Fibroblast of the aortic adventitia (primary cell): ENCODE measurements at places on chromosomes 6 and 20. TPM values are rescaled to one million over a fixed set of nuclear protein-coding genes. Genes with fewer than 3 reads are reported as not detected.

DNA sequence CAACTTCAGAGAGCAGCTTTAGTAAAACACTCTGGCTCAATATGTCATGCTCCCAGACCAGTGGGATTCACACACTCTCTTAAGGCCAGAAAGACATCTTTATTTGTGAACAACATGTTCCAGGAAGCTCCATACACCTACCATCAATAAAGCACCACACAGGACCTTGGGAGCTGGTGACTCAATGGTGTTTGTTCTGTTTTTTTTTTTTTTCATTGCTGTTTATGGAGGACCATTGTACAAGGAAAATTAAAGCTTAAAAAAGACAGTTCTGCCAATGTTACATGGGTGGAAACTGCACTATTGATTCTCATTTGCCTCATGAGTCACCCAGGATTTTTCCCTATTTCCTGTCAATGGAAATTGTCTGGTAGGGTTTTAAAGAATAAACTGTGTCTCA is 36.3 kb upstream of the TENT5A start:
- no peak for DNase-seq

DNA sequence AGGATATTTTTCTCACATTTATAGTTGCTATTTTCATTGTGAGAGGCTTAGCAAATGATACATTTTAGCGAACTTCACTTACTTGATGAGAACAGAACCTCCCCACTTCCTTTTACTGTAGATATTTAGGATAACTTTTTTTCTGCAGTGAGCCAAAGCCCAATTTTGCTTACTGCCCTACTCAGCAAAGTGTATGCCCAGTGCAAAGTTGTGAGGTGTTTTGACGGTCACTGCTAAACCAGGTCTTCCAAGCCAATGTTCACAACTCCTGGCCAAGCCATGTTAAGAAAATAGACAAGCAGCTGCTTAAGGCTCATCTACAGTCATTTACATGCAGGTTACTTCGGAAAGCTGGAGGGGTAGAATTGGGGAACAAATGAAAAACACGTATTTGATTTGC is 144.8 kb downstream of the ADGRG6 start:
- no peak for DNase-seq

The SLC17A3 gene
- total RNA-seq = 1.1 TPM in 1 of 2 replicates, not detected in the other

The HNF4A gene
- total RNA-seq = not detected in 2 replicates

GRCh38 chr6:119647309-119647708 is 297.7 kb upstream of the MAN1A1 start:
- DNase-seq = peak; percentile 63

DNA sequence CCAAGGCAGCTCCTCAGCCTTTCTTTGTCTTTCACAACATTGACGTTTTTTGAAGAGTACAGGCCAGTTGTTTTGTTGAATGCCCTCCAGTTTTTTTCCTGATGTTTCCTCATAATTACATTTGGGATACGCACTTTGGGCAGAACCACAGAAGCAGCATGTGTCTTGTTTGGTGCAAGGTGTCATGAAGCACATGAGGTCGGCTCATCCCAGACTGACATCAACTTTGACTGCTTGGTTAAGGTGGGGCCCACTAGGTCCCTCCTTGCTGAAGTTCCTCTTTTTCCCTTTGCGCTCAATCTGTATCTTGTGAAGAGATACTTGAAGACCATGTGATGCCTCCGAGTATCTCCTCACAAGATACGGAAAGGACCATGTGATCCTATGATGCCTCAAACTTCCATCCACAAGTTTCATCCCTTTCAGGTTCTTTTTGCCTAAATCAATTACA is 10.5 kb downstream of the SNAI1 start:
- no peak for DNase-seq

GRCh38 chr6:79602859-79603258 is 28.3 kb upstream of the SH3BGRL2 start:
- no peak for DNase-seq

- no peak for DNase-seq
Measured at GRCh38 chr6:122376246-122376645, 23.2 kb upstream of the HSF2 start.

- DNase-seq = no peak
Measured at GRCh38 chr20:9838035-9838377, 870 bp downstream of the PAK5 start.

The PPP1R11 gene
- 19.0 and 52.5 TPM in 2 replicates for total RNA-seq

GRCh38 chr6:13711324-13711732 is 307 bp downstream of the RANBP9 start:
- DNase-seq = no peak

- no peak for DNase-seq
Measured at GRCh38 chr6:75608956-75609533, 7.4 kb downstream of the SENP6 start.

DNA sequence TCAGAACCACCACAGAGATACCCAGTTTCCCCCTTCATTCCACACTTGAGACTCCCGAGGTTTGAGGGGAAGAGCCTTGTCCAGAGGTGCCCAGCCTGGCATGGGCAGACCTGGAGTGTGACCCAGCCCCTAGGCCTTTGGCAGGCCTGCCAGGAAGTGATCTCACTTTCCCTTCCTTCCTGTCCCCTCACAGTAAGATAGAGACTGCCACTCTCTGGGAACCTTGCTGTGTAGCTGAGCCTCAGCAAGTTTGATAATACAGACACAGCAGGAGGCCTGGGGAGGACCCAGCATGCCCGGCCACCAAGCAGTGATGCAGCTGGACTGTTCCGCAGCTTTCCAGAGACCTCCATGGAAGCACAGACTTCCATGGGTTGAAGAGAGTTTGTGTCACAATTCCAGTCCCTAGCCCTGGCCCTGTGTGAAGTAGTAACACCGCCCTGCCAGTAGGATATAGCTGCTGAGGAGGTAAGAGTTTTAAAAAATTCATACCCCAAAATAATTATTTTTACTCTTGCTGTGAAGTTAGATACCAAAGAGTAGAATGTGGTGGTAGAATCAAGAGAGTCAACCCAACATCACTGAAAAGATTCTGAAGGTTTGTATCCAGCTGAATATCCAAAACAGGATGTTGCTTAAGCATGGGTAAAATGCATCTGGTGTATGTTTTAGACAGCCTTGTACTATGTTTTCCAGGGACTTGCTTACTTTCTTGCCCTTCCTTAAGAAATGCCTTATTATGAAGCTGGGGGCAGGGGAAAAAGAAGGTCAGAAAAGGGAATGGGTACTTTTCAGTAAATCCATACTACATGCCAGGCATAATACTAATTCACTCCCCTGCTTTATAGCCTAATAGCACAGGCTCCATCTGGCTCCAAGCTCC is 16.3 kb downstream of the PKIG start:
- DNase-seq = peak; percentile 27

- no peak for DNase-seq
Measured at GRCh38 chr6:30102414-30102969, 10.4 kb downstream of the TRIM31 start.

DNA sequence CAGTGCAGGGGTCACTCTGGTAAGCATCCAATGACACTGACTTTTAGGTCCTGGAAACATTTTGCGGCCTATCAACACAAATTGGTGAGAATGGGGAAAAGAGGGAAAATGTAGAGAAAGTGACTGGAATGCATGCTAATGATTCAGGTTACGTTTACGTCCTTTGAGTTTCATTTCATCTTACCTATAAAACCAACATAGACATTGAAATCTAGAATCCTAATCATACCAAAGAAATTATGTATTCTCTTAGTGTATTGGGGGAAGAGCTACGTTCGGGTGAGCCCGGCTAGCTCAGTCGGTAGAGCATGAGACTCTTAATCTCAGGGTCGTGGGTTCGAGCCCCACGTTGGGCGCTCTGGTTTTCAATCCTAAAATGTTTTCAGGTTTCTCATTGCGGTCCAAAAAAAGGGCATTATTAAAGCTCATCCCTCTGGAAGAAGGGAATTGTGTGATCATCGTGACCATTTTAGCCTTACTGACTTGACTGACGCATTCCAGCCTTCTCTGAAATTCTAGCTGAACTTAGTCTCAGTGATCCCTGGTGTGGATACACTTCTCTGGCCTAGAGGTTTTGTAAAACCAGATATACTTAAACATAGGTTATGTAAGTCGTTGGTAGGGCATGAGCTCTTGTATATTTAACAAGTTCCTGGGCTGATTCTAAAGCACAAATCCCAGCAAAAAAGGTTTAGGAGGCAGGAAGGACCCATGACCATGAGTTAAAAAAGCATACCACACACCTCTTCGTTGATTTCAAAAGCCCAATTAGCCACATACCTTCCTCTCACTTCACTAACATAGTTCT is 18.3 kb downstream of the HMGN4 start:
- peak; percentile 95 for DNase-seq

- no peak for DNase-seq
Measured at GRCh38 chr6:137323860-137324259, 104.7 kb upstream of the IFNGR1 start.

GRCh38 chr6:118913161-118913560 is 19.2 kb downstream of the ASF1A start:
- no peak for DNase-seq

- DNase-seq = no peak
Measured at GRCh38 chr6:836276-836853, 143.4 kb upstream of the EXOC2 start.

The SRMS gene
- total RNA-seq = not detected in 2 replicates

- no peak for DNase-seq
Measured at GRCh38 chr20:6698056-6698455, 69.4 kb upstream of the BMP2 start.

The RPP40 gene
- 1.8 and 21.9 TPM in 2 replicates for total RNA-seq

The ELMO2 gene
- total RNA-seq = 36.6 and 48.2 TPM in 2 replicates

GRCh38 chr6:42509765-42510164 is 54.1 kb upstream of the UBR2 start:
- no peak for DNase-seq

GRCh38 chr6:79261666-79262065 is 27.2 kb upstream of the HMGN3 start:
- DNase-seq = no peak

DNA sequence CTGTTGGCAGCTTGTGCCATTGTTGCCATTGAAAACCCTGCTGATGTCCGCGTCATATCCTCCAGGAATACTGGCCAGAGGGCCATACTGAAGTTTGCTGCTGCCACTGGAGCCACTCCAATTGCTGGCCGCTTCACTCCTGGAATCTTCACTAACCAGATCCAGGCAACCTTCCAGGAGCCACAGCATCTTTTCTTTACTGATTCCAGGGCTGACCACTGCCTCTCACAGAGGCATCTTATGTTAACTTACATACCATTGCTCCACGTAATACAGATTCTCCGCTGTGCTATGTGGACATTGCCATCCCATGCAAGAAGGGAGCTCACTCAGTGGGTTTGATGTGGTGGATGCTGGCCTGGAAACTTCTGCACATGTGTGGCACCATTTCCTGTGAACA is 221.8 kb upstream of the FAM83B start:
- peak; percentile 26 for DNase-seq

- DNase-seq = peak; percentile 99
Measured at GRCh38 chr6:157143171-157143889, 180.0 kb downstream of the TMEM242 start.

DNA sequence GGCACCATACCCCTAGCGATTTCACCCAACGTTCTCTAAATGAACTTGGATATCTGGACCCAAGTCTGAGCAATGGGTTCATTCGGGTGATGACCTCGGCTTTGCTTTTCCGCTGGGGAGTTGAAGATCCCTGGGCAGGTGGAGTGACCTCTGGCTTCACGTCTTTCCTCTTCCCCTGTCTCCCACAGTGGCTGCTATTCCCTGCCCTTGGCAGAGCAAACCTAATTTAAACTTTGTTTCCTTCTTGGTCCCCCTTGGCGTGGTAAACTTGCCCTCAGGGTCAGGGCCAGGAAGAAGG is 7.8 kb upstream of the TFAP2A start:
- no peak for DNase-seq

The SLC35D3 gene
- total RNA-seq = not detected in 2 replicates

GRCh38 chr6:25497383-25498040 is 154.5 kb upstream of the SCGN start:
- no peak for DNase-seq

The HMGN3 gene
- total RNA-seq = 42.3 and 74.4 TPM in 2 replicates

The CFB gene
- total RNA-seq = 32.9 and 39.1 TPM in 2 replicates

DNA sequence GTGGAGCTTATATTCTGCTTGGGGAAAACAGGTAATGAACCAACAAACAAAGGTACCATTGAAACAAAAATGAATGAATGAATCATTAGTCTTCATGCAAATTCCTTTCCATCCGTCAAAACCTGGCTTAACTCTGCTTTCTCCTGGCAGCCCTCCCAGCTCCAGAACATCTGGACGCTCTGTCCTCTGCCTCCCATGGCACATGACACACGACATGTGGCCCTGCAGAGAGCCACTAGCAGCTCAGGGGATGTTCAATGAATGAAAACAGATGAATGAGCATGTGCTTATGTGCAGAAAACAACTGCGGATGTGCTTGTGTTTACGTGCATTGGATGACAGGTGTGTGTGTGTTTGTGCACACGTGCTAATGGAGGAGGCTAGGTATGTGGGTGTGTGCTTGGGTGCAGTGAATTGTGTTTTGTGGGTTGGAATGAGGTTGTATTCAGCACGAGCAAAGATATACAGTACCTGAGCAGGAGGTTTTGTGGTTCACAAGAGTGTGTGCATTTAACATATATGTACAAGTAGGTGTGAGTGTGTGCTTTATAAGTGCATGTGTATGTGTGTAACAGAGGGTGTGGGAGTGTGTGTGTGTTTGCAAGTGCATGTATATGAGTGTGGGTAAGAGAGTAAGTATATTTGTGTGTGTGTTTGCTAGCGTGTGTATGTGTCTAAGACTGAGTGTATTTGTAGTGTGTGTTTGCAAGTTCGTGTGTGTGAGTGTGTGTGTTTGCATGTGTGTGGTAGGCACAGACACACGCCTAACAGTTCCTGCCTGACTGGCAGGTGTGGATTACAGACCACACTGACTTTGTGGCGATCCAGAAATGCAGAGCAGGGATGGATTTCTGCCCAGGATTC is 374.1 kb upstream of the SULF2 start:
- no peak for DNase-seq

- DNase-seq = peak; percentile 88
Measured at GRCh38 chr20:54207743-54208547, at the start of gene PFDN4. Gene PFDN4, plus strand, starts transcription at chr20:54208087. Its CDS starts 14 bp downstream, at chr20:54208101.

The PSMB9 gene
- 10.8 and 11.5 TPM in 2 replicates for total RNA-seq

- no peak for DNase-seq
Measured at GRCh38 chr6:6711832-6712448, 123.4 kb downstream of the LY86 start.

DNA sequence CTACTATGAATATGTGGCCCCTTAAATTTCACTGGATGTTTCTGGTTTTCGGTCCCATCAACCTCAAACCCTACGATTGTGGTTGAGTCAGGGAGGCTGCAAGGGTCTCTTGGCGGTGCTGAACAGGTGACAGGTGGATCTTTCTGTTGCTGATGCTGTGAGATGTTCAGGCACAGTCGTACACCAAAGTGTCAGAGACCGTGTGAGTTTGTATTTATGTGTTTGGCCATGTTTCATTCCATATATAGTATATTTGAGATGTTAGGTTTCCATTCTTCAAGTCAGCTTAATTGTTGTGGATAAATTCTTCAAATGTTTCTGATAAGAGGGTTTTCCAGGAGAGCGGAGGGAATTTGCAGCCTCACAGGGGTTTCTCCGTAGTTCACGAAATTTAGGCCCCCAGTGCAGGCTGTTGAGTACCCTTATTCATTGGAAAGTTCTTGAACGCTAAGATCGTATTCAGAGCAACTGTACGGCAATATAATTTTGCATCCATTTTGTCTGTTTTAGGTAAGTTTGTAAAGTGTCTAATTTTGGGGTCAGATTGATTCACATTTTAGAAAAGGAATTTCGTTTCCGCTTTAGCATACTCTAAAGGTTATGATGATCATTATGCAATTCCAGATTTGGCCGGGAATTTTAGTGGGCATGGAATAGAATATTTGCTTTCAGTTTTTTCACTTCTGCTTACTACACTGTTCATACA is 1.2 kb downstream of the TAB2 start:
- peak; percentile 45 for DNase-seq
